ENCODE measurements at places on chromosomes 2 and 18. TPM values are rescaled to one million over a fixed set of nuclear protein-coding genes. Genes with fewer than 3 reads are reported as not detected.

Gene SIX3
- total RNA-seq, result 0.68 TPM

Gene CACNB4
- 5.6 TPM for total RNA-seq

GRCh38 chr2:18483896-18484295 lies 76.6 kb downstream of the RDH14 start:
- DNase-seq, result no peak

GRCh38 chr2:3664925-3665324 lies 6.9 kb downstream of the ALLC start:
- peak; percentile 15 for DNase-seq

DNA sequence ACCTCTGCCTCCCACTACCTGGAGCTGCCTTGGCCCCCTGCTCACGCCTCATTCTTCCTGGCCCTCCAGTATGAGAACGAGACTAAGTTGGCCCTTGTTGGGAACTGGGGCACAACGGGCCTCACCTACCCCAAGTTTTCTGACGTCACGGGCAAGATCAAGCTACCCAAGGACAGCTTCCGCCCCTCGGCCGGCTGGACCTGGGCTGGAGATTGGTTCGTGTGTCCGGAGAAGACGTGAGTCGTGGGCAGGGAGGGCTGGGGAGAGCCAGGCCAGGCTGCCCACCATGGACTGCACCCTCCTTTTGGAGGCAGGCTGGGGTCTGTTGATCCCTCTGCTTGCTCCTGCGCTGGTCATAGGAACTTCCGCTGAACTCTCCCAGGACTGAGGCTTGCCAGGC lies 114.7 kb downstream of the DYSF start:
- DNase-seq, result no peak

- no peak for DNase-seq
Observed at GRCh38 chr2:129763966-129764365, 215.5 kb upstream of the RAB6C start.
